RCC 7860 (cell line): ENCODE measurements at places on chromosomes 11 and 22.
A peak's percentile ranks its signal among the peaks of the same experiment; 100 is the strongest.

DNA sequence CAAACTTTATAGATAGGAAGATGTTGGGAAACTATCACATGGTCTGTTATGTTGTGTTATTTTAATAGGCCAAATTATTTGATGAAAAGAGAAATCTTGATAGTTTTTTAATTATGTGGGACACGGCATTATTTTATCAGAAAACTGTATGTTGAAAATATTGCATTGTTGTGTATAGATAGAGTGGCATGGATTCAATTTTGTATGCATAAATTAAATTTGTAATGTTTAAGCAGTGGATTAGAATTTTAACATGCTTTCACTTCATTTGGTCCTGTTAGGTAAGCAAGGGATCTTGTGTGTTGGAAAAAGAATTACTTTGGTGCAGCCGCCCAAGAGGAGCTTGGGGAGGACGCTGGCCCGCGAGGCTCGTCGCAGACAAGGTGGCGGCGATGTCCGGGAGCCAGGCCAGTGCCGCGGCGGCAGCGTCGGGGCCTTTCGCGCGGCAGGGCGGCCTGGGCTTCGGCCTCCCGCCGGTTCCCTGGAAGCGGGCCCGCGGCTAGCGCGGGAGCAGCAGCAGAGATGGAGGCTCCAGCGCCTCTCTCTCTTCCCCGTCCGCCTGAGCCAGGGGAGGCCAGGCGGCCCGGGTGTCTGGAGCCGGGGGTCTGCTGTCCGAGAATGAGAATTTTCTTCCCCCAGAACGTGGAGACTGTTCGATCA, 82.7 kb downstream of the GGT1 start:
- no peak for DNase-seq

- DNase-seq, result no peak
These were observed 57.4 kb downstream of the BUD13 start for GRCh38 chr11:116715383-116715782.

- no peak for DNase-seq
These were observed 21.9 kb downstream of the SAMM50 start for GRCh38 chr22:43976861-43977795.

- DNase-seq, result no peak
These were observed 241.9 kb upstream of the CTSC start for GRCh38 chr11:88579466-88579865.

DNA sequence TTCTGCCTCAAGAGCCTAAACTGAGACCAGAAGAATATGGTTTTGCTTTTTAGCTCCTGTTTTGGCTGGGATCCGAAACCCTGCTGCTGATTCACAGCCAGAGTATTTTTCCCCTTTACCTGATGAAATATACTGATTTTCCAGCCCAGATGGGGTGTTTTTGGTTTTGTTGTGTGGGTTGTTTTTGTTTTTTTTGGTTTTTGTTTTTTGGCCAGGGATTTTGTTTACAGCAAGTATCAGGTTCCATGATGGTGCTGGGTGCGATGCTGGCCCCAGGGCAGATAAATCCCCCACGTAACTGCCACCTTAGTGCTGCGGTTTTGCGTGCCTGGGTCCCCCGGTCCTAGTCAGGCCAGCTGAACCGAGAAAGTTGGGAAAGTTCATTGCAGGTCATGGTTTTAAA, 103.7 kb downstream of the ZBTB16 start:
- no peak for DNase-seq

- DNase-seq, result no peak
These were observed 10.7 kb upstream of the POLDIP3 start for GRCh38 chr22:42625416-42625815.

DNA sequence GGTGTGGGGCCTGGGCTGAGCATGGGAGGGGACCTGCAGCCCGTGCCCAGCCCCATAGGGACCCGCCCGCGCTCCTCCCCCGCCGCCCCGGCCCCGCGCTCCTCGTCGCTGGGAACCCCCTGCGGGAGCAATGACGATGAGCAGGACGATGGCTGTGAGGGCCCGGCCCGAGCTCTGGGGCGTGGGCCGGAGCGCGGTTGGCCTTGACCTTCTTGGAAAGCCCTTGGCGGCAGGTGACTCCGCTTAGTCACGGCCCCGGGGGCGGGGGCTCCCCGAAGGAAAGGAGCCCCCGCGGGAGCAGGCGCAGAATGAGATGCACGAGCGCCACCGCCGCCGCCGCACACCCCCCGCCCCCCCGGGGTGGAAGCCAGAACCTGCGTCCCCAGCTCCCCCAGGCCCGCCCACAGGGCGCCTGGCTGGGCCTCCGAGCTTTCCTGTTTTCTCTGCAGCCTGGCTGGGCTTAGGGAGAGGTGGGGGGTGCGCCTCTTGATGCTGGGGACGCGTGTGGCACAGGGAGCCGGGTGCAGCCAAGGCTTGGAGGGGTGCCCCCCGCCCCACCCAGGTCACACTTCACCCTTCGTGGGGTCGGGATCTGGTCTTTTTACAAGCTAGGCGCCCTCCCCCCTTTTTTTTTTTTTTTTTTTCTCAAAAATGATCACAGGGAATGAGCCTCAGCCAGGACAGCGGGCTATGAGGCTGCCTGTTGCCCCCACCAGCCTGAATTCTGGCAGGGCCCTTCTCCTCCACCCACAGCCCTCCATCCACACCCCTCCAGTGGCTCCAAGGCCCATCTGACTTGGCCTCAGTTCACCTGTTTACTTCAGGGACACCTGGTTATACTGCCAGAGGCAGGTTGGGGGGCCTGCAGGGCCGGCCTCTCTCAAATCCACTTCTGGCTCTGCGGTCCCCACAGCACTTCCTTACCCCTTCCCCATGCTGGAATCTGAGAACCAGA, 17.9 kb downstream of the CRELD2 start:
- peak; percentile 80 for DNase-seq

GRCh38 chr11:50080256-50080655, 47.6 kb downstream of the OR4C45 start:
- DNase-seq, result peak; percentile 68

- DNase-seq, result no peak
These were observed 87.5 kb downstream of the TP53I11 start for GRCh38 chr11:44863231-44863630.

DNA sequence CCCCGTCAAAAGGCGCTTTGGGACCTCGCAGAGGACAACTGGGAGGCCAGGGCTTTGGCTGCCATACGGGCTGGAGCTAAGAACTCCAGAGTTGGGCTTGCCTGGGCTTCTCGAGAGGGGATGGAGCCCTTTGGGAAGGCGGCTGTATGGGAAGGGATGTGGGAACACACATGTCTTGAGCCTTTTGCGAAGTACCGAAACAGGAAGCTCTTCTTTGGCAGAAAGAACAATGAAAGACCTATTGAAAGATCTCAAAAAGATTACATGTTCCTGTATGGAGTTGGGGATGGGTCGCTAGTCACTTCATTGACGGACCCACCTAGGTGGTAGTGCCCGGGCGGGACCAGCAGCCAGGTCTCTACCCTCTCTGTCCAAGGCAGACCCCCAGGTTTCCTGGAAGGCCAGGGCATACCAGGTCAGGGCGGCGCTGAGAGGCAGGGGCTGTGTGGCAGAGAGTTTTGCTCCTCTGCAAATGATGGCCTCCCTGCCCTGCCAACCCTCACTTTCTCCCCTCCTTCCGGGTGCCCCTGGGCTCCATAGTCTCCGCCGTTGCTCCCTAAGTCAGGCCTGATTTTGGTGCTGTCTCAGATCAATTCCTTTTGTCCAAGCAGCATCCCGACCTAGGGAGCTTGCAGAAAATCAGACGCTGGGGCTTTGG, 1.0 kb downstream of the ST14 start:
- DNase-seq, result no peak

DNA sequence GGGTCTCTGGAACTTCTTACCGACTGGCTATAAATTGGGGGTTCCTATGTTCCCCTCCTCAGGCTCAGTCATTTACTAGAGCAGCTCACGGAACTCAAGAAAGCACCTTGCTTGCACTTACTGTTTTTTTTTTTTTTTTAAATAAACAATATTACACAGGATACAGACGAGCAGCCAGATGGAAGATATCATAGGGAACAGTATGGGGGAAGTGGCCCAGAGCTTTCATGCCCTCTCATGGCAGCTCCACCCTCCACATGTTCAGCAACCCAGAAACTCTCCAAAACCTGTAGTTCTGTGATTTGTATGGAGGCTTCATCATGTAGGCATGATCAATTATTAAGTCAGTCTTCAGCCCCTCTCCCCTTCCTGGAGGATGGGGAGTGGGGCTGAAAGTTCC, 7.5 kb downstream of the UVRAG start:
- no peak for DNase-seq

DNA sequence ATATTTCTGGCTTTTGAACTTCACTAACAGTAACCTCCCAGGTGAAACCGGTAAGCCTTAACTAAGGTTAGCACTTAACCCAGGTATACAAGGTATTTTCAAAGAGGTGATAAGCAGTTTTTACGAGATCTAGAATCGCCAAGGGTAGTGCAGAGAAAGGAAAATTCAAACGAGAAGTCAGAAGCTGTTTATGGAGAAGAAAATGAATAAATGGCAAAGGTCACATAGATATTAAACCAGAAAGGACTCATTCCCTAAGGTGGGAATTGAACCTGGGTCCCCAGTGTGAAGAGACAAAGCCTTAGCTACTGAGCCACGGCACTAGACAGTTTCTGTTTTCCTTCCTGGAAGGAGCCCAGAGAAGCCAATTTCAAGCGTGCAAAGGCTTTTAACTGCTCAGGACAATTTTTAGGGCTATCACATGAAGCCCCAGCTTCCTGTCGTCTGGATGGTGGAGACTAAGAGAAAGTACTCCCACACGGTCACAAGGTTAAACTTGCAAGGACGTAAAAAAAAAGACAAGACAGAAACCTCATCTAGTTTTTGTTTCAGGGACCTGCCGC, 5.7 kb upstream of the C1QTNF6 start:
- DNase-seq, result peak; percentile 39
